ENCODE measurements at places on chromosomes 1 and 21.

GRCh38 chr1:45574105-45574626 is 9.7 kb upstream of the NASP start:
- H3K36me3 ChIP-seq, result peaks cover 9% of the 10 kb centered on the region
- DNase-seq, result no peak
- H3K4me1 ChIP-seq, result no peaks in the 10 kb centered on the region
- H3K27ac ChIP-seq, result no peak overlapping the region

- H3K27ac ChIP-seq, result no peak overlapping the region
- no peaks in the 10 kb centered on the region for H3K4me1 ChIP-seq
- no peaks in the 10 kb centered on the region for H3K36me3 ChIP-seq
- H3K27me3 ChIP-seq, result no peaks in the 10 kb centered on the region
- H3K4me3 ChIP-seq, result no peak overlapping the region
Measured at GRCh38 chr1:48221122-48221521, 1.4 kb upstream of the SLC5A9 start.

GRCh38 chr1:9319208-9319788 is 26.6 kb downstream of the SPSB1 start:
- H3K4me3 ChIP-seq, result no peak overlapping the region
- peaks cover 37% of the 10 kb centered on the region for H3K4me1 ChIP-seq
- H3K27ac ChIP-seq, result no peak overlapping the region
- H3K36me3 ChIP-seq, result no peaks in the 10 kb centered on the region
- no peak for DNase-seq

DNA sequence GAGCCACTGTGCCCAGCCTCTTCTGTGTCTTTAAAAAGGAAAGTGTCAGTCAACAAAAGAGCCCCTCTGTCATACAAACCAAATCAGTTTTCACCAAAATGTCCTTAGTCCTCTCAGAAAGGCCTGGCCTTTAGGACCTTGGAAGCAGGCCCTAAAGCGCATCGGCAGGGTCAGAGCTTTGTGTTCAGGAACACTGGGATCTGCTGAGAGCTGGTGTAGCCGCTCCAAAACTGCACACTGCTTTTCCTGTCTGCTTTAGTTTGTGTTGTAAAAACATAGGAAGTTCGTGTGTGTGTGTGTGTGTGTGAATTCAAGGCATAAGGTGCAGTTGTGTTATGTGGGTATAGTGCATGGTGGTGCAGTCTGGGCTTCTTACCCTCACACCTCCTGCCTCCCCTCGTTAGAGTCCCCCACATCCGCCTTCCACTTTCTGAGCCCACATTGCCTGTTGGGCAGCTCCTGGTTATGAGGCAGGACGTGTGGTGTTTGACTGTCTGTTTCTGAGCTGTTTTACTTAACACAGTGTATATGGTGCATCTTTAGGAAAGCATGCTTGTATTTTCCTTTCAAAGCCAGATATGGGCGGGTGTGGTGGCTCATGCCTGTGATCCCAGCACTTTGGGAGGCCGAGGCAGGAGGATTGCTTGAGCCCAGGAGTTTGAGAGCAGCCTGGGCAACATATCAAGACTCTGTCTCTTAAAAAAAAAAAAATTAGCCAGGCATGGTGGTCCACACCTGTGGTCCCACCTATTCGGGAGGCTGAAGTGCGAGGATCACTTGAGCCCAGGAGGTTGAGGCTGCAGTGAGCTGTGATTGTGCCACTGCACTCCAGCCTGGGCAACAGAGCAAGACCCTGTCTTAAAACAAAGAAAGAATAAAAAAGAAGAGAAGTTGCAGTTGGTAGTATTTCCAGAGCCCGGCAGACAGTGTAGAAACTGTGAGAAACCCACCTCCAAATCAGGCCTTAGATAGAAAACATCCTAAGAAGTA is 12.4 kb downstream of the IBA57 start:
- no peaks in the 10 kb centered on the region for H3K36me3 ChIP-seq
- H3K4me3 ChIP-seq, result no peak overlapping the region
- DNase-seq, result no peak
- H3K27ac ChIP-seq, result no peak overlapping the region
- H3K4me1 ChIP-seq, result no peaks in the 10 kb centered on the region
